LNCaP clone FGC (cell line): ENCODE measurements at places on chromosomes 2 and 18.

DNA sequence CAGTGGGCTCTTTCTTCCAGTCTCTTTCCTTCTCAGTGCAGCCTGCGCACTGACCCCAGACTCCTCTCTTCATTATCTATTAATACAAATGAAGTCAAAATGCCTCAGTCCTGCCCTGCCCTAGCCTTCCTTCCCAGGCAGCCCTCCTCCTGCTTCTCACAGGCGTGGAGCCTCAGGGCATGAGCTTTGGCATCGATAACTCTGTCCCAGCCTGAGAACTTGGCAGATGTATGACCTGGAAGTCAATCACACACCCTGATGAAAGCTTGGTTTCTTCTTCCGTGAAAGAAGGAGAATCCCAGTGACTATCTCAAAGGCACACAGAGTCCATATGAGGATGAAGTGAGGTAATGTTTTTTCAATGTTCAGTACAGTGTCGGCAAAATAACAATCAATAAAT lies 600.7 kb upstream of the ID2 start:
- DNase-seq, result no peak

DNA sequence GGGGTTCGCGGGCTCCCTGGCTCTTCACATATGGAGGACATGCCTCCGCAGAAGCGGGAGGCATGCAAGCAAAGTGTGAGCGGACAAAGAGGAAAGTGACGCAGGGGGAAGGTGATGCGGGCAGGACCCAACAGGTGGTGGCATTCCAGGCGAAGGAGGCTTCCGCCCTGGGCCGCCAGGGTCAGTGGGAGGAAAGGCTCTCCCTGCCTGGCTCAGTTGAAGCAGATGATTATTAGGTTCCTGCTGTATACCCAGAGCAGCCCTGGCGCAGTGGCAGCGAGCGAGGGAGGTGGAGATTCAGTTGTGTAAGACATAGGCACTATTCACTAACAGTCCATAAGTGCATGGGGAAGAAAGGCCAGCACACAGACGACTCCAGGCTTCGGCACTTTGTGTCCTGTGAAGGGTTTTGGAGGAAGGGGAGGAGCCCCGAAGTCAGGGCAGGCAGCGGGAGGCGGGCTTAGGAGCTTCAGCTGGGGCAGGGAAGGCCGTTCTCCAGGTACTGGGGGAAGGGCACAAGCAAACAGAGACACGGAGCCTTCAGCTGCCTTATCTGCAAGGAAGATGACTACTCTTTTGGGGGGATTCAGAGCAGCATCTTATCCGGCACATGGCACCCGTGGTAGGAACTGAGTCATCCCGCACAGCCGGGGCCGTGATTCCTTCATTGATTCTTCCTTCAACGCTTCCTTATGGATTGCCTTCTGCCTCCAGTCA lies 89.8 kb downstream of the TGOLN2 start:
- no peak for DNase-seq

DNA sequence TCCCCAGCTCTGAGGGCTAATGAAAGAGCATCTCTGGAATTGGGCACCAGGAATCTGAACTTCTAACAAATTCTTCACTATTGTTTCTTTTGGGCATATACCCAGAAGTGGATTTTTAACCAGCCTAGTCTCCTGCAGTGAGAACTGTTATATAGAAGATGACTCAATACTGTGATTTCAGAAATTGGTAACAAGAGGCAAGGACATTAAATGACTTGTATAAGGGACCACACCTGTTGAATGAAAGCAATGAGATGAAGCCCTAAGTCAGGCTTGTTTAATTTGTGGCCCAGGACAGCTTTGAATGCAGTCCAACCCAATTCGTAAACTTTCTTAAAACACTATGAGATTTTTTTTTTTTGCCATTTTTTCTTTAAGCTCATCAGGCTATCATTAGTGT lies 57.9 kb downstream of the EPC2 start:
- no peak for DNase-seq

GRCh38 chr2:5465859-5466258 lies 226.3 kb upstream of the SOX11 start:
- DNase-seq, result no peak

DNA sequence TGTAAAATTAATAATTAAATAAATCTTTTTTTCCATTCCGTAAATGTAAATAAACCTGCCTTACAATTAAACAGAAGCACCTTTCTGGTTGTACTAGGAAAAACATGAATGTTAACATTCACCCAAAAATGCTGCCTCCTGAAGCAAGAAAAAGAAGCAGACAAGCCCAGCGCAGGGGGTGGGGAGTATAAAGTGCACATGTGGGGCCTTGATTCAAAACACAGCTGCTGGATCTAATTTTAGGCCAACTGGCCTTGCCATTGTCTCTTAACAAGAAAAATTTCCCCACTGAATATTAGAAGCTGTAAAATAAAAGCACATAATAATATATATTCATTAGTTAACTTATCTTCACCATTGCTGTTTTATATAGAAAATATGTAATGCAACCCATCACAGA lies 28.3 kb downstream of the TCF4 start:
- DNase-seq, result no peak

GRCh38 chr2:72603481-72603880 lies 222.4 kb downstream of the EXOC6B start:
- DNase-seq, result no peak
